Stimulated activated CD8-positive, alpha-beta memory T cell treated with anti-CD3 and anti-CD28 coated beads, Interleukin-4, amount 100 ng/mL, for 1 hour (primary cell): ENCODE measurements at places on chromosomes 4 and X.

GRCh38 chr4:114383721-114384120 is 214.9 kb upstream of the UGT8 start:
- DNase-seq = no peak

- DNase-seq = no peak
These were observed 114.0 kb upstream of the FRG1 start for GRCh38 chr4:189826657-189827056.

- no peak for DNase-seq
These were observed 90.3 kb downstream of the COMMD8 start for GRCh38 chr4:47373174-47373573.

DNA sequence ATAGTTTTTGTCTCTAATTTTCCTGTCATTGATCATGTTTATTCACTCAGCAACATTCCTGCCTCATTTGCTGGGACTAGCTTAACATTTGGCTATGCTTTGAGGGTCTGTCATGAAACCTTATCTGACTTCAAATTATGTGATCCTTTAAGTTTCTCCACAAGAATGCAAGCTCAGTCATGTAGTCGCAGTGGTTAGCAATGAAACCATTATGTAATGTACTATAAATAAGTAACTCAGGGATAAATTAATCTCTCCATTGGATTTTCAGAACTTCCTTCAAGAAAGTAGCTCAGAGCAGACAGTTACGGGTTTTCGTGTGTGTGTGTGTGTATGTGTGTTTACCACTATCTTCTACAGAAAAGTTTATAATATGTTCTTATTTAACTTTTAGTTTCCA is 993.6 kb downstream of the ADGRL3 start:
- DNase-seq = no peak

DNA sequence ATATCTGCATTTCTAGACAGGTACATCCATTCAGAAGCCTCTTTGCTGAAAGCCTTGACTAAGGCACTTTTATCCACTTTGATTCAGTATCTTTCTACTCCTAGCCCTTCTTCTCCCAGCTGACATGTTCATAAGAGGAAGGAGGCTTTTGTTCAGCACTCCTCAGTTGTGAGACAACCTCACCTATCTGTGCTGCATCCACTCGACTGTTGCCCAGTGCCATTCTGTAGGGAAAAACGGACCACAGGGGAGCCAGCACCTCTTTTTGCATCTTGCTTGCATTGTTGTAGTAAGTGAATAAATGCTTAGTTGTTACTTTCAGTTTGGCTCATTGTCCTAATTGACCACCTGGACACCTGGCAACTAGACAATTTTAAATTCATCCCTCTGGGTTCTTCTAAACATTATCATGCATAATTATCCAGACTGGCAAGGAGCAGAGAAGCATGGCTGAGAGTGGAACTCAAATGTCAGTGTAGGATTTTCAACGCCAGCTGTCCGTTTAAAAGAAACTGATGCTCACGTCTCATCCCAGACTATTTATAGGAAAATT is 83.8 kb upstream of the BOD1L1 start:
- no peak for DNase-seq

DNA sequence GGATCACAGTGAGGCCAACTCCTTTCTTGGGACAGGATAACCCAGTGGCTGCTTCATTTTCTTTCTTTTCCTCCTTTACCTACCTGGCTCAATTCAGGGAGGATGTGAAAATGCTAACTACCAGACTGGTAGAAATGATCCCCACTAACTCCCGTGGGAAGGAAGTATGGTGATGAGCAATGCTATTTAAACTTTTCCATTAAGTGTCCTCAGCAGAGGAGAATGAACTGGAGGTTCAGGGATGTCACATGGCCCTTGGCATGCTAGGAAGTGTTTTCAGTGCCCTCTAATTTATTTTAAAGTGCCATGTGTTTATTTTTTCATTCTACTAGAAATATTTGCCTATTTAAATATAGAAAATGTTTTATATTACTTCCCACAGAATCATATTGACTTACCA is 363.9 kb downstream of the PPP3CA start:
- no peak for DNase-seq

DNA sequence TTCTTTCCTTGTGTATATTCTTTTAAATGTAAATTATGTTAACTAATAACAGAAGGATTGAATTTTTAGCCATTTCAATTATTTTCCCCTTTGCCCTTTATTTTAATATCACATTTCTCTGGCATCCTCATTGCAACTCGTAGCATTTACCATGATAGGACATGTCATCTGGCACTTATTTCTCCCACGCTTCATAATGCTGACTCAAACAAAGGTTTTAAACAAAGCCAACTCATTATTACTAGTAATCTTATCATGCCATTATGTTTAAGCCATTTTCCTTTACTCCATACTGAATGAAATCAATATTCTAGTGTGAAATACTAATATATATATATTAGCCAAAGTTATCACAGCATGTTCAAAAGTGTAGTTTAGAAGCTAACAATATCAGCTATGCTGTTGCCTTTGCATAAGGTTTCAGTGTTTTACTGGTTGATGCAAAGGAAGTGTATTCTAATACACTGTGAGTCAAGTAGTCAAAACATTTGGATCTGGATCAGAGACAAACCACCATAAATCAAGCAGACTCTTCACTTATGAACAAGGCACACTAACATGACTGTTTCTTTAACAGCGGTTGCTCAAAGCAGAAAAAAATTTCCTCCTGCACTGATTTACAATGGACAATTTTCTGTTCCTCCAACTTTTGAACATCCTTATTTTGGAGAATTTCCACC is 281.6 kb downstream of the SLC7A11 start:
- DNase-seq = no peak

DNA sequence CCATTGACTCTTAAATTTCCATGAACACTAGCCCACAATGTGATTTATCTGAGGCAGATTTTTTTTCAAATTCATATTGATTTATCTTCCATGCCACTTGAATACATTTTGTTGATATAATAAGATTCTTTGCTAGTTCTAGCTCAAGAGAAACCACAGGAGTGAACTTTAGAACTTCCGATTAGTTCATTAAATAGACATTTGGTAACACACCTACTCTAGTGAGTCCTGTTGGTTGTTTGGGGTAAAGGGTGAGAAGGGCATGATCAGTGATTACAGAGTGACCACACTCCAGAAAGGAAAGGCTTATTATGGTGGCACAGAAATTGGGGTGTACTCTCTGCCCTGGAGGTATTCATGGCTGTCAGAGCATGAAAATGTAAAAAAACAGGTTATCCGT is 120.4 kb downstream of the CDKL5 start:
- no peak for DNase-seq

DNA sequence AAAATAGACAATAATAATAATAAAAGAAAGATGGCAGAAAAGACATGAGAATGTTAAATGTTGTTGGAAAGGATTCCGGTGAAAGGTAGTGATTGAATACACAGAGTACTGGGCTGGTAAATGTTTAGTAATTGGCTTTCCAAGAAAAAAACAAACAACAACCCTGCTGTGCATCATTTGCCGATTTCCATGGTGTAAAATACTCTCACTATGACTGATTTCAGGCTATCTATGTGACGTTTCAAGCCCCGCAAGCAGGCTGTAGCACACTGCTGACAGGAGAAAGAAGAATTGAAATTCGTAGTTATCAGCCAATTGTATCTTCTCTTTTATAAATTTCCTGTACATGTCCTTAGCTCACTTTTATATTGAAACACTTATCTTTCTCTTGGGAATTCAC is 13.6 kb upstream of the SEPTIN6 start:
- no peak for DNase-seq

DNA sequence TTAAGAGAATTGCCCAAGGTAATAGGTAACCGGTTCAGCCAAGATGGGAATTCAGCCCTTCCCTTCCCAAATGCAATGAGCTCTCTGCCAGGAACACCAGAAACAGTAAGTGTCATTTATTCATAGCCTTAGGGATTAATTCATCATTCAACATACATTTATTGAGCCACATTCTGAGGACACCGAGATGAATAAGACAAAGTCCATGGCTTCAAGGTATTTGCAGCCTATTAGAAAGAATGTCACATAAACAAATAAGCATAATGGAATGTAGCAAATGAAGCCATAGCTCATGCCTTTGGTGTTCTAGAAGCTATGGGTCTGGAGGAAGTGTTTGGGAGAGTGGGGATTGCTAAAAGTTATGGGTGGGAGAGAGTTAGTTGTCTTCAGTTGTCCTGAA is 6.3 kb upstream of the TAB3 start:
- DNase-seq = no peak

DNA sequence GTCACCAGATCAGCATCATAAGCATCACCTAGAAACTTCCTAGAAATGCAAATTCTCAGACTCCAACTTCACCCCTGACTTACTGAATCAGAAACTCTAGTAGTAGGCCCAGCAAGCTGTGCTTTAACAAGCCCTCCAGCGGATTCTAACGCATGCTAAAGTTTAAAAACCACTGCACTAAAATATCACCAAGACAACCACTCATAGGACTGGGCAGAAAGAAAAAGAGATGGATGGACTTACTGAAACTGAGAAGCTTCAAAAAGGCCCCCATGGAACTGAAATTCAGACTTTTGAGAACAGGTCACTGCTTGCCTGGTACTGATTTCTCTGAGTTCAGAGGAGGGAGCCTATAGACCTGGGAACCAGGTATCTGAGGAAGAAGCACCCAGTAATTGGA is 40.1 kb downstream of the FAM241A start:
- DNase-seq = no peak

DNA sequence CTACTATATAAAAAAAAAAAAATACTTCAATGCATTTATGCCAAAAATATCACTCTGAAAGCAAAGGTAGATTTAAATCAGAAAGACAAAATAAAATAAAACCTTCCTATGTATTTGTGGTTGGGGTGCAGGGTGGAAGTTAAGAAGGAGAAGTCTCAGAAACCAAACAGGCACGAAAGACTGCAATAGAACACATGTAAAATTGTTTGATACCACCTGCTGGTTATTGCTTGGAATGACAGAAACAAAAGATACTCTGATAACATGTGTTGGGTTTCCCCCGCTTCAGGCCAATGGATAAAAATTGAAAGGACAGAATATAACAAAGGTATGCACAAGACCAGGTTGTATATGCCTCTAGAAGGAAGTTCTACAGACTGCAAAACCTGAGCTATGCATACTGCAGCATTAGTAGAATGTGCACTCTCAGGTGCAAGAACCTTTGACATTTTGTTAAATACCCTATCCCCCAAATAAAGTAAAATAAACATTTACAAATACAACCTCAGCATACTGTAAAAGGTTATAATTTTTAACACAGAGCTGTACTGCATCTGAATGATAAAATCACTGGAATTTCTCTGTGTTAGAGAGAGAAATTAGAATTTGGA is 118.8 kb downstream of the GABRA2 start:
- DNase-seq = no peak

GRCh38 chr4:102754044-102754443 is 6.7 kb downstream of the MANBA start:
- DNase-seq = no peak

GRCh38 chr4:48227662-48228061 is 42.0 kb downstream of the TEC start:
- DNase-seq = no peak

DNA sequence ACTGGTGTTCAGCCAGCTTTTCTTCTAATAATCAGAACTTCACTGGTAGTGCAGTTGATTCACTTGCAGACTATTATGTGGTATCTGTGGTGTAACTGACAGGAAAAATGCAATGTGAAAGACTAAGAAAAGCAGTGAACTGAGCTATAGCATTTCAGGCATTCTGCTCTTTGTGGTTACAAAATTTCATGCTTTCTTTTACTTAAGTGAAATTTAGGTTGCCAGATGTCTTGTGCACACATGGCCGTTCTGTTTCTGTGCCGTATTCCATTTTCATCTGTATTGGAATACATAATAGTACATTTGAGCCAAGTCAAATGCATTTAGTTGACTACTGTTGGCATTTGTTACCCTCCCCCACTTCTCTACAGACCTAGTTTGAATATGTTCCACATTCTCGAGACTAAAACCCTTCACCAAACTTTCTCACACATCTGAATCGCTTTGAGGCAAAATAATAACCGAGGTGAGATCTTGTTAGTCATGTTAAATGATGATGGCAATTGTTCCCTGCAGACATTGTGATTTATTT is 8.2 kb downstream of the RTL3 start:
- DNase-seq = no peak

DNA sequence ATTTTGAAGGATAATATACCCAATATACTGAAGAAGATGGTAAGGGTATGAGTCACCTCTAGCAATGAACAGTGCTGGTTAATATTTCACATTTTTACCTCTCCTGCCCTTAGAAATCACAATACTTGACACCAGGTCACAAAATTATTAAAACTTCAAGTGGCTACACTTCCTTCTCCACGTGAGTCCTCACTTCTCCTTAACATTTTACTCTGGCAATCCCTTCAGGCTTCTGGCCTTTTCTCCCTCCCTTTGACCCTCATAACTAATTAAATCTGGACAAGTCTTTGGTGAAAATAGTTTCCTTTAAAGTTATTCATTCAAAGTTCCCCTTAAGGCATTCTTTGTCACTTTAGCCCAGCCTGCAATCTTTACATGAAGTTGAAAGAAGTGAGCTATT is 190.4 kb downstream of the UNC5C start:
- no peak for DNase-seq

DNA sequence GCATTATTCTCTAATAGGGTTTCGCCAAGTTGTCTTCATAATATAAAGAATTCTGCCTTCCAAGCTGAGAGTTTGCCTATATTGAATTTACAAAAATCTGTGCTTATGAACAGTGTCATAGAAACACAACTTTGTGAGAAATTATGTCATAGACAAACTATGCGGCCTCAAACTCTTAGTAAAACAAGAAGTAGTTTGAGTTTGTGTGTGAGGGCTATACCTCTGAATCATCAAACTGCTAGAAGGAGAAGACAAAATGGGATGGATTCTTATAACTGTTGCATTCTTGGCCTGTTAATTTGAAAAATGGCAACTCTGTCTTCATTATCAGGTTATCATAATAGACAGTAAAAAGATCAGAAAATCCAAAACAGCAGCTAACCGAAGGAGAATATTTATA is 46.1 kb upstream of the NAP1L5 start:
- DNase-seq = no peak

- DNase-seq = no peak
These were observed 220.7 kb downstream of the CAMK2D start for GRCh38 chr4:113540859-113541258.

DNA sequence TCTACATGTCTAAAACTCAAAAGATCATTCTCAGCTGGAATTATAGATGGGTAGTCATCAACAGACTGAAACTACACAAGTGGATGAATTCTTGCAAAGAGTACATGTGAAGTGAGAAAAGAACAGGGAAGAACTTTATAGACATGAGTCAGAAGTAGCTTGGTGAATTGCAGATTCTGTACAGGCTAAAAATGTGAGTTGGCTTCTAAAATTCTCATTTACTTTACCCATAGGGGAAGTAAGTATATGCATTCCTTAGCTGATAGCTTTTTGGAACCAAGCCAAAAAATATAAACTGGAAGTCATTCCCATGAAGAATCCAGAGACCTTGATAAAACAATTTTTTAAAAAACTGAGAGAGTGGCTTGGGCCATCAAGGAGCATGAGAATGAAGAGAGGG is 584.2 kb upstream of the FTHL17 start:
- DNase-seq = no peak
